ENCODE measurements at places on chromosomes 5 and 9.

- DNase-seq, result no peak
Measured at GRCh38 chr9:106684940-106685695, 177.8 kb upstream of the ZNF462 start.

GRCh38 chr5:11683666-11684065, 220.6 kb downstream of the CTNND2 start:
- no peak for DNase-seq

GRCh38 chr5:65482736-65483545, 1.2 kb upstream of the ADAMTS6 start:
- no peak for DNase-seq

DNA sequence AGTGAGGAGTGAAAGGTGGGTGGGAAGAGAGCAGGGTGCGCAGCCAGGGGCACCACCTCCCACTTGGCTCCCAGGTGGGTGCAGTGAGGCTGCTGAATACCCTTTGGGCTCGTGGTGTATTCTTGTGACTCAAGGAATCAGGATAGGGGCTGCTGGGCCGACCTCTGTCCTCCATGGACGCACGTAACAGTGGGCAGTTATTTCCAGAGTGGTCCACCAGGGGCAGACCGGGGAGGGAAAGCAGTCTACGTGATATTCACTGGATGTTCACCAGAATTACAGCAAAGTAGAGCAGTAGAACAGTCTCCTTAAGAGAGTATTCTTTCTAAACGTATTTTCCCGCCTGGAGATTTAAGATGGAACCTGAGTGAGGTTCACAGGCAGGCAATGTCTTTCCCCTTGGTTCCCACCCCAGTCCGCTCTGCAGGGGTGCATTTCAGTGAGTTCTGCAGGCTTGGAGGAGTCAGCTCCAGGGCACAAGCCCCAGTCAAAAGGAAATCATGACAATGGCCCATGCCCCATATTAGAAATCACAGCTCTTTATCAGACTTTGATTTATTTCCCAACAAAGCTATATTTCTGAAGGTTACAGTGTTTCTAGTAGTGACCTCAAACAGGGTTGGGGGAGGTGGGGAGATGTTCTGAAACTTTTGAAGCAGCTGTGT, 88.7 kb downstream of the SYK start:
- DNase-seq, result no peak

GRCh38 chr5:57642698-57643097, 160.1 kb upstream of the ACTBL2 start:
- DNase-seq, result no peak

DNA sequence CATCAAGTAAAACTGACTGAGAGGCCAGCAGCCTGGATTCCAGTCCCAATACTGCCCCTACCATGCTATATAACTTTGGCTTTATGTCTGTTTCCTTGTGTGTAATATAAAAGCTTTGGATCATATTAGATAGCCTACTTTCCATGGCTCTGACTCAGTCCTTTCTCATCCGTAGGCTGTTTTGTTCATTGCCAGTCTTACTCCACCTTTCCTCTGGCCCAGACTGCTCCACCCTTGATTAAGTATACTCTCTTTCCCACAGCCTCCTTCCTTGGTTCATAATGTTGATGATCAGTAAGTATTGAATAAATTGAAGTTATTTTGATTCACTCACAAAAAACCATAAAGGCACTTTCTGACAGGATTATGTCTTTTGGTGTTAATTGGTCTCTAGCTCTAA, 1.5 kb upstream of the MRPS30 start:
- DNase-seq, result no peak

- no peak for DNase-seq
Measured at GRCh38 chr9:69174616-69175463, 763 bp downstream of the TJP2 start.

GRCh38 chr5:175809531-175810121, 61.8 kb upstream of the CPLX2 start:
- no peak for DNase-seq

GRCh38 chr5:151912360-151912759, 12.3 kb downstream of the GLRA1 start:
- DNase-seq, result no peak

DNA sequence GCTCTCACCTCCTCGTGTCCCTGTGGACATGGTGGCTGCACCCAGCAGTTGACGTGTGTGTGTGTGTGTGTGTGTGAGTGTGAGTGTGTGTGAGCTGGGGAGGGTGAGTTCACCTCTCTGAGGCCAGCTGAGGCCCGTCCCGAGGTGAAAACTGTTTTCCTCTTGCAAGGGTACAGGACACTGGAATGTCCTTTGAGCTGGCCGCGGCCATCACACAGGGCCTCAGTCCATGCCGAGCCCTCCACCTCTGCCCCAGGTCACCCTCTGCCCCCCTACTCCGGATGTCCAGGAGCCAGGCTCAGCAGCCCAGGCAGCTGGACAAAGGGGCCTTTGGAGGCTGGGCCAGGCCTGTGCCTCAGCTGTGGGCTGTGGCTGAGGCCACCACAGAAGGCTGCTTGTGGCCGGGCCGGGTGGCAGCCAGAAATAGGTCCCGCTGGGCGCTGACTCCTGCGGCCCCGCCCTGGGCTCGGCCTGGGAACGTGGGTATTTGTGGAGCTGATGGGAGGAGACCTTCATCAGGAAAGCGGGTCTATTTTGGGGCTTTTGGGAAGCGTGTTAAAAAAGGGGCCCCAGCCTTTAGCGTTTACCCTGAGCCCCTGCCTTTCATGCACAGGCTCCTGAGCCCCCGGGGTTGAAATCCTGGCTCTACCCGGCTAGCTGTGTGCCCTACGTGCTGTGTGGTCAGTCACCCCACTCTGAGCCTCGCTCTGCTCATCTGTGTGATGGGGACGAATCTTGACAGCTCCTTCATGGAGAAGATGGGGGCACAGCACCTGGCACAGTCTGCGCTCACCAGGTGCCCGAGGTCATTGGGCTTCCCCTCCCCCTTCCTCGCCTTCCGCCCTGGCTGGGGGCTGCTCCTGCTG, 75.1 kb upstream of the IER5L start:
- DNase-seq, result no peak

DNA sequence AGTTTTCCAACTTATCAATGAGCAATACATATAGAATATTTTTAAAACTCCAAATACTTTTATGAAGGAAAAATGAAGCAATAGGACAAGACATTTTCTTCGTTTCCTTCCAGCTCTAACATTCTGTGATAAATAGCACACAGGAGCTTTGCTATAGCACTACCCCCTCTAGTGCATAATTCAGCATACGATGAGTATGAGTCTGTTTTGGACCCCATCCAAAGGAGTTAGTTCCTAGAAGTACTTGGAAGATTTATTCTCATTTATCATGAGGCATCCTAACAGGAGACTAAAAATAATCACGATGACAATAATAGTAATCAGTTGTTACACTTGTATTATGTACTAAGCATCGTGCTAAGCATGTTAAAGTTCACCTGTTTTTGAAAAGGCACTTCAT, 1061.3 kb upstream of the DMAC1 start:
- no peak for DNase-seq

GRCh38 chr5:133938039-133938821, 30.2 kb downstream of the C5orf15 start:
- no peak for DNase-seq

- DNase-seq, result no peak
Measured at GRCh38 chr9:16824545-16825330, 45.7 kb downstream of the BNC2 start.

- DNase-seq, result peak; percentile 68
Measured at GRCh38 chr9:72524820-72525540, 3.6 kb downstream of the TMC1 start.

DNA sequence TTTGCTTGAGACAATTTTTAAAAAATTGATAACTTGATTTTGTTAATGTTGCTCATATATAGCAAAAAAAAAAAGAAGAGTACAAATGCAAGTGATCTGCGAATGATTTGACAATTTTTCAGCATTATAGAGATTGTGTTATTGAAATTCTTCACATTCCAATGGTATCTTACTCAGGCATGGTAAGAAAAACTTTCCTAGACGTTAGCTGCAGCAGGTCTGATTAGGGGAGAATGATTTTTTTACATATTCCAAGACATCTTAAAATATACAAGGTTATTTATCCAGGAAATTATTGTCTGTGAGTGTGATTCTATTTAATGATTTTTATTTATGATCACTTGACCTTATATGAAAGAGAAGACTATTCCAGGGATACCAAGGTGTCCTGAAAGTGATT, 361.9 kb downstream of the MAT2B start:
- no peak for DNase-seq

DNA sequence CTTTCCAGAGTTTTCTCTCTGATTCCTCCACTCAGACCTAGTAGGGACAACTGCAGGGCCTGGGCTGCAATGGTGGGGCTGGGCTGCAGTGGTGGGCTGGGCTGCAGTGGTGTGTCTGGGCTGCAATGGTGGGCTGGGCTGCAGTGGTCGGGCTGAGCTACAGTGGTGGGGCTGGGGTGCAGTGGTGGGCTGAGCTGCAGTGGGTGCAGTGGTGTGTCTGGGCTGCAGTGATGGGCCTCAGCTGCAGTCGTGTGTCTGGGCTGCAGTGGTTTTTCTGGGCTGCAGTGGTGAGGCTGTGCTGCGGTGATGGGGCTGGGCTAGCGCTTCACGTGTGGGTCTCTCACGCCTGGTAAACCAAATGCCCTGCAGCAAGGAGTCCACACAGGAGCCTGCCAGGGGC, 27.4 kb downstream of the ABO start:
- no peak for DNase-seq

DNA sequence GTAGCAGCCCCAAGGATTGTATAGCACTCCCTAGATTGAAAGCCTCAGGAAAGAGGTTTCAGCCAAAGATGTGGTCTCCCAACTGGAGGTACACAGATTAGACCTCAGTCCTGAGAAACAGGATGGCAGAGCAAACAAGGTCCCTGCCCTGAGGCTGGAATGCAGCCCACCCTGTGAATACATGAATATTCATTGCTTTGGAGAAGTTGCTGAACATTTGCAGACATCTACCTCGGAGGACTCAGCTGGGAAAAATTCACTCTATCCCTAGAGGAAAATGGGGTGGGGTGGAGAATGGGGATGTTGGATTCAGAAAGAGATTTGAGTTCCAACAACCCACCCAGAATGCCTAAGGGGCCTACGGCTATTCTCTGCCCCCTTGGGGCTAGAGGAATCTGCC, 129.4 kb downstream of the SLIT3 start:
- peak; percentile 78 for DNase-seq

DNA sequence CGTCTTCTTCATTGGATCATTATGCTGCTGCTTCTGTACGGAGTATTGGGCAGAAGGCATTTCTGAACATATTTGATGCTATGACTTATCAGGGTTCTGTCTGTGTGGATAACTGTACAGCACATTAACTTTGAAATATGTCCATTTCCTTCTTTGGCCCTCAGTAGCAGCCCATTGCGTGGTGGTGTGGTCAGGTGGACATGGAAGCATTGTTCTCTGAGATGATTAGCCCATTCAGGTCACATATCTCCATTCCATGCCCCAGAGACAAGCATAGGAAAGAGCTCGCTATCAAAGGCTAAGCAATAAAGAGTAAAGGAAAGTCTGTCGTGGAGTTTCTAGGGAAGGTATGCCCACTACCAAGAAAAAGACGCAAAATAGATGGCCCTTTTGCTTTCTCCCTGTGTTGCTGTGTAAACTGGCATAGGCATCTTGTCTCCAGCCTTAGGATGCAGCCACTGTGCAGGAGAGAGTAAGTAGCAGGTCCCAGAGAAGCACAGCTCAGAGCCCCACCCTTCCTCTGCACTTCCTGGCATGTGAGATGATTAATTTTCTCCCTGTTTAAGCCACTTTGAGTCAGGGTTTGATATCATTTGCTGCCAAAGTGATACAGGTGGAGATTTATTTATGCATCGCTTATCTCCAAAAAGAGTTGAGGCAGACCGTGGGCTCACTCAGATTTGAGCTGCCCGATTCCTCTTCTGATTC, 221.9 kb downstream of the PDZD2 start:
- no peak for DNase-seq

- DNase-seq, result no peak
Measured at GRCh38 chr9:224582-225520, 10.2 kb downstream of the DOCK8 start.

- DNase-seq, result no peak
Measured at GRCh38 chr5:40674661-40675235, 5.0 kb upstream of the PTGER4 start.

DNA sequence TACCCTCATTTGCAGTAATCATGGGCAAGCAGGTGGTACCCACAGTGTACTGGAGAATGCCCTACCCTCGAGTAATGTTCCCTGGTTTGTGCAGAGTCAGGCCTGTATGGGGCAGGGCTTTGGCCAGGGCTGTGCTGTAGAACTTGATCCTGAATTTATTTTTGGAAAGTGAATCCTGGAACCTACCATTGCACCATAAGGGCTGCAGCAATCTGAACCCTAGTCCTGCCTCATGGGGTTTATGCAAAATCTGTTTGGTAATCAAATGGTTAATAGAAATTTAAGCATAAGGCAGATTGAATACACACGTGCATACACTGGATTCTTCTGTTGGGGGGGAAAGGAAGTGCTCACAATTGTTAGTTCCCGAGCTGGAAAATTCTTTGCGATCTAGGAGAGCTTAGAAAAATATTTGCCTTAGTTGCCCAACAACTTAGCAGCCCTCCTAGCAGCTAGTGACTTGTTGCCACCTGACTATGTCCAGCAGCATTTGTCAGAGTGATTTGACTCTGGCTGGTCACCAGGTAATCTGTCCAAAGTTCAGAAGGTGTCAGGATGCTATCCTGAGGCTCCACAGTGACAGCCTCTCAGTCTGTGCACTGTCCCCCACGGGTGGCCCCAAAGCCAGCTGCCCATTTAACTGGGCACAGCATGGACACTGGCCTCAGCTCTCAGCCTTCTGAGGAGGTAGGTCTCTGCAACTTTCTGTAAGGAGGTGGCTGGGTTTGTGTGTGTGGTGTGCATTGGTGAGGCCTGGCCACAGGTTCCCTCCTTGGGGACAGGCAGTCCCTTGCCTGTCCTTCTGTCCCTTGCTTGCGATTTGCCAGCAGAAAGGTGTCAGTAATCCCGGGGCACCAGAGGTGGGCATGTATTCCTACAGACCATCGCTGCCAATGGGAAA, 8.3 kb downstream of the MVB12B start:
- no peak for DNase-seq

GRCh38 chr9:108300306-108301287, 555.2 kb downstream of the ACTL7B start:
- DNase-seq, result no peak

DNA sequence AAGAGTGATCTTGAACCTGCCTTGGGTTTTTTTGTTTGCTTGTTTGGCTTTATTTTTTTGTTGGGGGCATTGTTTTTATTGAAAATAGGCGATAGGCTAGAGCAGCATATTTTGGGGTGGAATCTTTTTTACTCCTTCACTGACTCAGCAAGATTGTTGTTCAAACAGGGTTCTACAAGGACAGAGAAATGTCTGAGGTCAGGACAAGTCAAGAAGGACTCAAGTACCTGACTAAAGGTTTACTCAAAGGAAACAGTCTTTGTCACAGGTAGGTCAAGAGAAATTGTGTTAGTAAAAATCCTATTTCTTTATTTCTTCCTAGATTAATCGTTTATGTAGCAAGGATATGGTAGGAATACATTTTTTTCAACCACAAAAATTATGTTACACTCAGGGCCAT, 1564.0 kb upstream of the CDH9 start:
- DNase-seq, result no peak

DNA sequence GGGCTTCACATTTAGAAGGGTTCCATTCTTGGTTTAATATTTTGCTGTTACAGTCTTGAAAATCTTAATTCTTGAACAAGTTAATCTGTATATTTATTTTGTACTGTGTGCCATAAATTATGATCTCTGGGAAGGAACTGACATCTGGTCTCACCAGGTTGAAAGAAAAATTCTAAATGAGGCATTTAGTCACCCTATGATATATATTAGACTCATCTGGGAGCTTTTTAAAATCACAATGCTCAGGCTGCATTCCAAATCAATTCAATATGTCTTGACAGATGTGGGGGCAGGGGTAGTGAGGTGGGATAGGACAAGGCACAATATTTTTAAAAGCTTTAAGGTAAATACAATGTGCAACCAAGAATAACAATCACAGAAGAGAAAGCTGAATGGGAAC, 569.2 kb downstream of the PRR16 start:
- no peak for DNase-seq

Measured in NT2/D1 (cell line).